ENCODE measurements at places on chromosomes 5 and 9. TPM values are rescaled to one million over a fixed set of nuclear protein-coding genes. Genes with fewer than 3 reads are reported as not detected.
A peak's percentile ranks its signal among the peaks of the same experiment; 100 is the strongest.

IL17B gene
- total RNA-seq = 2.5 TPM

DNA sequence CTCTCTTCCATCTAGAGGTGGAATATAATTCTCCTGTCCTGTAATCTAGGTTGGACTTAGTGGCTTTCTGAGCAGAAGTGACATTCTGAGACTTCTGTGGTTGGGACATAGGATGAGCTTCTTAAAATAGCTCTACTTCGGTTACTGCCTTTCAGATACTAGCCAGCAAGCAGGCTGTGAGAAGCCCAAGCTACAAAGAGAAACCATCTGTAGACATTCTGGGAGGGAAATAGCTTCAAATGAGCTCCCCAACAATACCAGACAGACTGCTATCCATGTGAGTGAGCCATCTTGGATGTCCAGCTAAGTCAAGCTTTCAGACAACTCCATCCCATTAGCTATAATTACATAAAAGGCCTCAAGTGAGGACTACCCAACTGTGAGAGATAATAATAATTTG lies 568.9 kb downstream of the DMRTA1 start:
- H3K4me3 ChIP-seq = no peak overlapping the region
- H3K27me3 ChIP-seq = no peaks in the 10 kb centered on the region
- H3K36me3 ChIP-seq = no peaks in the 10 kb centered on the region
- DNase-seq = no peak
- no peak overlapping the region for H3K27ac ChIP-seq
- H3K4me1 ChIP-seq = no peaks in the 10 kb centered on the region

TICAM2 gene
- total RNA-seq = 1.7 TPM

DNA sequence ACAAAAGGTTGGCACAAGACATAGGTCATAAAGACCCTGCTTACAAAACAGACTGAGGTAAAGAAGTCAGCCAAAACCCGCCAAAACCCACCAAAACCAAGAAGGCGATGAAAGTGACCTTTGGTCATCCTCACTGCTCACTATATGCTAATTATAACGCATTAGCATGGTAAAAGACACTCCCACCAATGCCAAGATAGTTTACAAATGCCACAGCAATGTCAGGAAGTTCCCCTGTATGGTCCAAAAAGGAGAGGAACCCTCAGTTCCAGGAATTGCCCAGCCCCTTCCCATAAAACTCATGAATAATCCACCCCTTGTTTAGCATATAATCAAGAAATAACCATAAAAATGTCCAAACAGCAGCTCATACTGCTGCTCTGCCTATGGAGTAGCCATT lies 27.7 kb downstream of the MLLT3 start:
- H3K36me3 ChIP-seq = no peaks in the 10 kb centered on the region
- H3K4me1 ChIP-seq = peaks cover 25% of the 10 kb centered on the region
- H3K4me3 ChIP-seq = no peak overlapping the region
- H3K27ac ChIP-seq = no peak overlapping the region

DNA sequence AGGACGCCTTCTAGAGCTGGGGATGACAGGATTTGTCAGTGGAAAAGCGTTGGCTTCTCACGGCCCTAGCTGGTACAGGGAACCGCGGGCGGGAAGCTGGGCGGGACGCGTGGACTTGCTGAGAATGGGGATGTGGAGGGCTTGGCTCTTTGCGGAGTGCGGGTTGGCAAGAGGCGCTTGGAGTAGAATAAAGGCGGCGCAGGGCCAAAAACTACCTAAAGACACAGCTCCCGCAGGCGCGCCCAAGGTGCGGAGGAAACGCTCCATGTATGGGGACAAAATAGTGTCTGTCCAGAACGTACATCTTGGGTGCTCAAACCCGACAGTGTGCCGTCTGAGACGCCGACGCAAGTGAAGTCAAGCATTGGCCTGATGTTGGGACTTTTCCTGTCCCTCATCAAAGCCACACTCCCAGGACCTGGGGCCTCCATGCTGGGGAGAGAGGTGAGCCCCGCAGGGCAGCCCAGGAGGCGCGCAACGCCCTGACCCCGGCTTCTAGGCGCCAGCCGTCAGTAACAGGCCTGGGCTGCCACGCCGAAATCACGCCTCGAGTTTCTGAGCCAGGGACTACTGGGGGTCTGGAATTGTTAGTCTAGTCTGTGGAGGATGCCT lies 1.6 kb upstream of the NKX2-5 start:
- peaks cover 94% of the 10 kb centered on the region for H3K27me3 ChIP-seq
- H3K36me3 ChIP-seq = no peaks in the 10 kb centered on the region
- no peak overlapping the region for H3K27ac ChIP-seq

DNA sequence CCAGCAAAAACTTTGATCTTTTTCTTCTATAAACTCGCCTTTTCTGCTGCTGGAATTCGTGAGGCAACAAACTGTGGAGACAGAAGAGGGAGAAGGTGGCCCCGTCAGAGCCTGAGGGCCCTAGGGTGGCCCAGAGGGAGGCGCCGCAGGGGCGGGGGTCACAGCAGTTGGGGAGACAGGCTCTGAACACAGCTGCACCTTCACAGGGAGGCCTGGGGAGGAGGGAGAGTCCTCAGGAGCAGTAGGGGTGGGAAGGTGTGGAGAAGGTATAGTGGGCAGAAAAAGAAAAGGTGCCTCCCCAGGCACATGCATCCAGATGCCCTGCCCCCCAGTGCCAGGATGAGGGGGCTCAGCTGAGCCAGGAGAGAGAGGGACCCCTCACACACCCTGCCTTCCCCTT lies 15.1 kb downstream of the PHF19 start:
- peaks cover 92% of the 10 kb centered on the region for H3K36me3 ChIP-seq
- DNase-seq = no peak
- no peak overlapping the region for H3K27ac ChIP-seq
- no peaks in the 10 kb centered on the region for H3K4me1 ChIP-seq
- no peaks in the 10 kb centered on the region for H3K27me3 ChIP-seq

DNA sequence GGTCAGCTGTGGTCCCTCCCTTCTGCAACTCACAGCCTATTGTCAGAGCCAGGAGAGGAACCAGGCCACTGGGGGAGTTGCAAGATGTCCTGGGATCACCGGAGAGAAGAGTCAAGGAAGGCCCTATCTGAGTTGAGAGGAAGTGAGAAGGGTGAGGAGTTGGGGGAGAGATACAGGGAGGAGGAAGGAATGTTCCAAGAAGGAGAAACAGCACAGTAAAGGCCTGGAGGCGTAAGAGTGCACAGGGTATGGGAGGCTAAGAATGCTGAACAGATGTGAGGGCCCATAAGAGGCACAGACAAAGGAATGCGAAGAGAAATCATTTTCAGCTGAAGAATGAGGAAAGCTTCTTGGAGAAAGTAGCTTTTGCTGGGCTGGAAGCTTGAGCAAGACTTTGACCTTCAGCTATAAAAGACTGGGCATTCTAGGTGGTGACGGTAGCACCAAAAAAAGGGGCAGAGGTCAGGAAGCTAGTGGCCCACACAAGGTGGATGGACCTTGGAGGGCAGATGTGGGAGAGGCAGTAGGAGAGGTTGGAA lies 21.6 kb upstream of the CSF1R start:
- no peak overlapping the region for H3K4me3 ChIP-seq
- no peaks in the 10 kb centered on the region for H3K27me3 ChIP-seq
- DNase-seq = peak; percentile 55
- no peak overlapping the region for H3K27ac ChIP-seq

Measured in esophagus muscularis mucosa (tissue), 4 donors.